ENCODE measurements at places on chromosomes 5 and 9. TPM values are rescaled to one million over a fixed set of nuclear protein-coding genes. Genes with fewer than 3 reads are reported as not detected.

TMEM215 gene
- 0.39 TPM for total RNA-seq

DNA sequence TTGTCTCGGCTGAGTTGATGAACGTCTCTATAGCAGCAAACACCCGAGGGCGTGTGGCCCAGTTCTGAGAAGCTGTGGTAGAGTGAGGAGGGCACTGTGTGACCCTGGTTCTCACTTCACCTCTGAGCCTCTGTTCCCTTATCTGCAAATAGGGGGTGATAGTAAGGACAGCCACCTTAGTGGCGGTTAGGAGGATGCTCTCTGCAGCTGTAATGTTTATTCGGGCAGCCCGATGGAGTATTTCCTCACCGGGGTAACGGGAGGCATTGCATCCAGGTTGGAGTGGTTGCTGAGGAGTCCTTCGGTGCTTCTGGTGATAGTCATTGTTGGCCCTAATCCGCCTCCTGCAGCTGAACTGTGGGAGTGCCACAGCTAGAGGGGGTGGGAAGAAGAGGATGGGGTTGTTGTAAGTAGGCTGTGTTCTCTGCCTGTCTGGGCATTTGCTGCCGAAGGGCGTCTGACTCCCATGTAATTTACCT lies 13.9 kb downstream of the PRRC2B start:
- DNase-seq: no peak

CMYA5 gene
- 52.9 TPM for total RNA-seq

CARD9 gene
- total RNA-seq: 3.0 TPM

- peak; percentile 29 for DNase-seq
These were observed 8.2 kb upstream of the GRAMD2B start for GRCh38 chr5:126414874-126415502.

GRCh38 chr5:98464737-98465330 lies 308.6 kb upstream of the RGMB start:
- DNase-seq: no peak

GKAP1 gene
- 5.6 TPM for total RNA-seq

- DNase-seq: no peak
These were observed 111.8 kb upstream of the ACTBL2 start for GRCh38 chr5:57594436-57594835.

DNA sequence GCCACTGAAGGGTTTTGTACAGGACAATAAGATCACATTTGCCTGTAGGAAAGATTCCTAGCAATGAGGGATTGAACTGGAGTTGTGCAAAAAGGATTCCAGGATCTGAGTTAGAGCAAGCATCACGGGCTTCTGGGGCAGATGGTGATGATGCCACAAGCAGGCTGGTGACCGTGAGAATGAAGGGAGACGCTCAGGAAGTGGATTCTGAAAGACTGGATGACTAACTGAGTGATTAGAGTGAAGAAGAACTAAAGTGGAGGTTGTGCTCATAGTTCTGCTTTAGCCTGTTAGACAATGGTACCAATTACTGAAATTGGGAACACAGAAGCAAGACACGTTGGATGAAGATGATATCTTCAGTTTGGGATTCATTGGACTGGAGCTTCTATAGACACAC lies 168.2 kb downstream of the CD180 start:
- DNase-seq: no peak

TAS2R1 gene
- not detected for total RNA-seq

GRCh38 chr9:35859310-35859989 lies 10.8 kb downstream of the OR13J1 start:
- DNase-seq: no peak

- no peak for DNase-seq
These were observed 22.2 kb upstream of the CFAP157 start for GRCh38 chr9:127684576-127684975.

DNA sequence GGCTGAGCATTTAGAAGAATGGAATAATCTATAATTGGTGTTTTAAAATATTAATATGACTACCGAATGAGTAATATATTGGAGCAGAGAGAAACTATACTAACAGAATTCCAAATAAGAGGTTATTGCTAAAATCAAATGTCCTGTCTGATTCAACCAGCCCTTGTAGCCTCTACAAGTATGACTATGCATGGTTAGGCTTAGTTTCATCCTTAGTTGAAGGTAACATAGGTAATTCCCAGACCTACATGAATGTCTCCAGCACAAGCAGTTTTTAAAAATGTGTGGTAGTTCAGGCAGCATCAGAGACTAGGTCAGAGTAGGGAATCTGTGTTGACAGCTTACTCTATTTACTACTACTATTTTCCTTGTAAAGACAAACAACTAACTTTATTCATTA lies 51.7 kb upstream of the SLC27A6 start:
- no peak for DNase-seq

CCL21 gene
- 11.9 TPM for total RNA-seq

STPG3 gene
- total RNA-seq: not detected

GRCh38 chr5:76084496-76085242 lies 1.5 kb downstream of the SV2C start:
- DNase-seq: no peak

DNA sequence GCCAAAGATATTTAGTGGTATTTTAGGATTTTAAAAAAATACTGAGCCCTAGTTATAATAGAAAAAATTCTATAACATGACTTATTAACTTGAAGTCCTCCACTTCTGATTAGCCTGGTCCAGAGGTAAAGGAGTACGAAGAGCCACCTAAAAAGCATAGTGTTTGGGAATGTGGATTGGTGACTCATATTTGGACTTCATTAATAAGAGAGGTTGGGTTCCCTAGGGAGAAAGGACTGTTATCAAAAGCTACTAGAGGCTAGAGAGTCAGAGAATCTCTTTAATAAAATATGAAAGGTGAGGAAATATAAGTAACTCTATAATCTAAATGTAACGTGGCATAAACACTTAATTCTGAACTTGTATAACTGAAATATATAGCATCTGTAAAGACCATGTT lies 180.7 kb upstream of the TARS1 start:
- no peak for DNase-seq

GRCh38 chr9:91360551-91361290 lies 997 bp downstream of the AUH start:
- peak; percentile 6 for DNase-seq

RABL6 gene
- 28.0 TPM for total RNA-seq

- no peak for DNase-seq
These were observed 1216.7 kb downstream of the EFNA5 start for GRCh38 chr5:106454050-106454449.

RELL2 gene
- 1.1 TPM for total RNA-seq

DNA sequence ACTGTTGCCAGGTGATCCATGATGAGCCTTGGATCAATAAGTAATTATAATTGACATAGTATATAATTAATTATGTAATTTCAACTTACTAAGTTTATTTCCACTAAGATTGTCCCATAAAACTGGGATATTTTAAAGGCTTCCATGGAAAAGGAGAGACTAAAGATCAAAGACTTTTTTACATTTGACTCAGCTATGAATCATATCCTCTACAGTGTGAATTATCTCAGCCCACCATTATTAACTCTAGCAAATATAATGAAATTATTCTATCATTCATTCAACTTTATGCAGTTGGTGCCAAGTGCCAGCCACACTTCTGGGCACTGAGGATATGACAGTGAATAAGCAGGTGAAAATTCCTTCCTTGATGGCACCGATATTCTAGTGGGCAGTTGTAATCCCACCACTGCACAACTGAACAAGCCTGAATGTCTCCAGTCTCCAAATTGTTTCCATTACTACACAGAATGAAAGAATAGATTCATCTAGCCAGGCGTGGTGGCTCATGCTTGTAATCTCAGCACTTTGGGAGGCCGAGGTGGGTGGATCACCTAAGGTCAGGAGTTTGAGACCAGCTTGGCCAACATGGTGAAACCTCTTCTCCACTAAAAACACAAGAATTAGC lies 21.9 kb upstream of the TXN start:
- DNase-seq: no peak

GRCh38 chr5:105740242-105740641 lies 1930.5 kb downstream of the EFNA5 start:
- DNase-seq: no peak

C5orf58 gene
- total RNA-seq: not detected

NUTM2F gene
- not detected for total RNA-seq

GRCh38 chr9:136674786-136675349 lies 12.2 kb downstream of the EGFL7 start:
- DNase-seq: no peak

DNA sequence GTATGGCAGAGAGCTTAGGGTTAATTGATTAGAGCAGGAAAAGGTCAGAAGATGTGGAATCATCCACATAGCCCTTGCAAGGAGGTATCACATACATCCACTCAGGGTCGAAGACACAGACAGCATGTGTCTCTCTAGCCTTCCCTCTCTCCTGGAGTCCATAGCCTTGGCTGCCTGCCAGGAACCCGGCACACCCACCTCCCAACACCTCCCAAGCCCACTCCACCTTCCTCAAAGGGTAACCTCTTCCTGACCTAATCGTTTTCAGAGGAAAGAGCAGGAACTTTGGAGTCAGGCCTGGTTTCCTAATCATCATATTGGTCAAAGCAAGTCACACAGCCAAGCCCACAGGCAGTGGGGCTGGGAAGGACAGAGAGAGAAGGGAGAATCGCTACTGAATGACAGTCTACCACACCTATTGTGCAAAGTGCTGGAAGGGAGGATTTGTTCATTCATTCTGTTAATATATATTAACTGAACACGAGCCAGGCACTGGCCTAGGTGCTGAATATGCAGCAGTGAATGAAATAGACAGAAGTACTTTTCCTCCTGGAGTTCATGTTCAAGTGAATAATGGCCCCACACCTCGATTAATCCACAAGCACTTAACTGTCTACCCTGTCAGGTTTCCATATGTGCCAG lies 107.8 kb downstream of the KCNIP1 start:
- DNase-seq: no peak

DNA sequence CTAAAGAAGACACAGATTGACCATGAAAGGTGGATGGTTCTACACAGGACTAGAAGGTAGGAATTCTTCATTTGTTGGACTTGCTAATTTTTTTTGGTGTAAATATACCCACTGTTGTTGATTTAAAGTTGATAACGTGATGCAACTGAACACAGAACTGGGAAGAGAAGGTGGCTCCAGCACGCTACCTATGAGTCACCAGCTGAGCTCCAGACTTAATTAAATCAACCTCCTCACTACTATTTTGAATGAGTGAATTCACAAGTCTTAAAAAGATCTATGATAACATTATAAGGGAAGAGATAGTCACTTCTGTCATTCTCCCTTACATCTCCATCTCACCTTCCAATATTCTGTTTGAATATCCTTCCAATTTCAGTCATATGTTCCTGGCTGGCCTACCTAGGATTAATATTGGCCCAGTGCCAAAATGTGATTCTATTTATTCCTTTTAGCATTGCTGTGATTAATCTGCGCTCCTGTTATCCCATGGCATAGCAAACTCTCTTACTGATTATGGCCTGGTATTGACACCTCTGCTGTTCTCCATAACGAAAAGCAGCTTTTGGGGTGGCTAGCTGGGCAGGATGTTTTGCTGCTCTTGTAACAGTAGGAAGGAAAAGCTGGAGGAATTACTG lies 135.9 kb upstream of the CCDC152 start:
- no peak for DNase-seq

DNA sequence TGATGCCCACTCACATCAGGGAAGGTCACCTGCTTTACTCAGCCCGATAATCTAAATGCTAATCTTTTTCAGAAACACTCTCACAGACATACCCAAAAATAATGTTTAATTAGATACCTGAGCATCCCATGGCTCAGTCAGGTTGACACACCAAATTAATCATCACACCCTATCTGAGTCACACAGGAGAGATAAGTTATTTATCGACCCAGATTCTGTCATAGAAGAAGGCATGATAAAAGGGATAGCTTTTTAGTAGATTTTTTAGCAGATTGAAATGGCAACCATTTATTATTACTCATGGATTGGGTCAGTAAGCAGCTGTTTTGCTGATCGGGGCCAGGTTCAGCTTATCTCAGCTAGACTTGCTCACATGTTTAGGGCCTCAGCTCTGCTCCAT lies 97.8 kb upstream of the TYRP1 start:
- DNase-seq: no peak

DNA sequence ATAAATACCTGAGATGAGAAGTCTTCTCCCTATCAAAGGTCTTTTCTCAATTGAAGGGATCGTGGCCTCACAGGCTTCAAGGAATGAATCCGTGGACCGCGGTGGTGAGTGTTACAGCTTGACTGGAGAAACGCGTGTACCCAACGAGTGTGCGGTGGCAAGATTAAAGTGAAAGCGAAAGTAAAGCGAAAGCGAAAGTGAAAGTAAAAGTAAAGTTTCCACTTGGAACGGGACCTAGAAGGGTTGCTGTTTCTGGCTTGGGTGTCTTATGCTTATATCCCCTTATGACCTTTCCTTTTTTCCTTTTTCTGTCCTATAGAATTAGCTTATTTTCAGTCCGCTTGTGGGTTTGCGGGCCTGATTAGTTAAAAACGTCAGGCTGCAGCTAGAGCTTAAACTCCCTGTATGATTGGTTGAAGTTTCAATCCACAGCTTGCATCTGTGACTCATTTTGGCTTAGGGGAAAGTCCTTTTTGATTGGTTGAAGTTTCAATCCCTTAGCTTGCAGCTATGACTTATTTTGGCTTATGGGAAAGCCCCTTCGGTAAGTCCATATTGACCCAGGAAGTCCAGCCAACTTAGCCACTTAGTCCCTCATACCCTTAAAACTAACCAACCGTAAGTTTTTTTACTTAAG lies 924.3 kb upstream of the CDH10 start:
- DNase-seq: no peak

LHX3 gene
- total RNA-seq: 0.10 TPM

GRCh38 chr5:62701036-62701435 lies 122.4 kb downstream of the LRRC70 start:
- DNase-seq: no peak

DNA sequence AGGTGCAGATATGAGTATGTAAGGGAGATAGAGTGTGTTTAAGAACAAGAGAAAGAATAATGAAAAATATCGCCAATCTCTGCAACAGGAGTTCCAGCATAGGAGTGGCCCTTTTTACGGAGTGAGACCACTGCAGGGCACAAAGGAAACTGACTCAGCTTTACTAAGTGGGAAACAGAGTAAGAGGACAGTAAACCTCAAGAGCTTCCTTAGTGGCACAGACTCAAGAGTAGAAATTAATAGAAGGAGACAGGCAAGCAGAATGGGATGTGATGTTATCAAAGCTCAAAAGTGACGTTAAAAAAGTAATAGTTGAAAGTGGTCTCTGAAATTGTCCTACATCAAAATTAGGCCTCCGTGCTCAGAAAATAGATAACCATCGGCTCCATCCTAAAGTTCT lies 2.1 kb upstream of the SH3RF2 start:
- DNase-seq: no peak

- no peak for DNase-seq
These were observed 19.2 kb downstream of the RNF130 start for GRCh38 chr5:180052211-180052818.

CNTNAP3B gene
- 7.6 TPM for total RNA-seq

- DNase-seq: no peak
These were observed 106.1 kb downstream of the PCSK1 start for GRCh38 chr5:96326902-96327301.

- DNase-seq: peak; percentile 67
These were observed 12.5 kb downstream of the OR2S2 start for GRCh38 chr9:35945341-35946018.

GRCh38 chr9:137581361-137582285 lies 2.9 kb upstream of the DPH7 start:
- DNase-seq: no peak

- no peak for DNase-seq
These were observed 104.2 kb downstream of the SEC61B start for GRCh38 chr9:99326112-99326916.
